BJ (cell line): ENCODE measurements at places on chromosomes 4 and X.

- DNase-seq, result no peak
Observed at GRCh38 chr4:83996254-83996653, 460.3 kb downstream of the GPAT3 start.

- no peak for DNase-seq
Observed at GRCh38 chr4:109614015-109614414, 54.0 kb downstream of the MCUB start.

DNA sequence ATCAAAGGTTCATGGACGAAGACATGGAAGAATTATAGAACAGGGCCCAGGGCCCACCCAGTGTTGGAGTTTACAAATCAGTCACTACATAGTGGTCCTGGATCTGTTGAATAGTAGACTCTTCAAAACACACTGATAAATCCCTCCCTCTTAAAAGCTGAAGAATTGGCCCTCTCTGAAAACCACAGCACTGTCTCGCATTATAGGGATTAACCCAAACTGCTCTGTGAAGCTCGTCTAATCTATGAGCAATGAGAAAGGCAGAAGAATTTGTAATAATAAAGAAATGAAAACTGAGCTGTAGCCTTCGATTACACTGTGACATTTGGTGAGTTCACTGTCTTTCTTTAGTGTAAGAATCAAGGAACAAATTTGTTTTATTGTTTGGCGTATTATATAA is 92.5 kb upstream of the ZFP42 start:
- DNase-seq, result no peak

GRCh38 chr4:102524691-102525090 is 23.5 kb downstream of the NFKB1 start:
- no peak for DNase-seq

DNA sequence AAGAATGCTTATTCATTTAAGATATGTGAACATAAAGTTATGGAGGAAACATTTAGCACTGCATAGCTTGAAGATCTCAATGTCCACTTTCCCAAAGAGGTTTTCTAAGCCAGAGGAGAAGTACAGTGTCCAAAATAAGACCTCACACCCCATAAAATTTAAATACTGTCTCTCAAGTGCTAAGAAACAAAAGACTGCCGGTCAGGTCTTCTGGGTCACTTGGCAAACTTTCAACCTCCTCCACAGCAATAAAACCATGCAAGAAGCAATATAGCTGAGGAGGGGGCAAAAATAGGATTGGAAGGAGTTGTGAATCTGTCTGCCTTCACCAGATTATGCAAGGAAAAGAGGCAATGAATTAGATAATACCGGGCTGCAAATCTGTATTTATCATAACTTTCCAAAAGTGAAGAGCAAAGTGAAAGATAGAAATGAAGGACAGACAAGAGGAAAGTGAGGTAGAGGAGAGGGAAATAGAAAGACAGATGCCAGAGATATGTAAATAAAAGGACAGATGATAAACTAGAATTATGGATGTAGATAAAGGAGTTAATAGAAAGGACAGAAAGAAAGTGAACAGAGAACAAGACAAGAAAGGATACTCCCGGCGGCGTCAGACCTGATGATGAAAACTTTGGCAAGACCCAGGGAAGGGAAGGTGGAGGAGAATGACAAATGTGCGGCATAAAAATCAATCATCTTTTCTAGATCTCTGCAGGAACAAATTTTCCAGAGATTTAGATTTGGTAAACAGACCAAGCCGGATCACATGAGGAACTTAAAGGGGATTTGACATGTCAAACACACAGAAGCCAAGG is 152.7 kb upstream of the FAM241A start:
- no peak for DNase-seq

- DNase-seq, result no peak
Observed at GRCh38 chr4:11589676-11590075, 161.0 kb upstream of the HS3ST1 start.

GRCh38 chrX:79146640-79147390 is 2.3 kb downstream of the GPR174 start:
- DNase-seq, result no peak

GRCh38 chr4:85557016-85557901 is 82.3 kb downstream of the ARHGAP24 start:
- DNase-seq, result no peak

DNA sequence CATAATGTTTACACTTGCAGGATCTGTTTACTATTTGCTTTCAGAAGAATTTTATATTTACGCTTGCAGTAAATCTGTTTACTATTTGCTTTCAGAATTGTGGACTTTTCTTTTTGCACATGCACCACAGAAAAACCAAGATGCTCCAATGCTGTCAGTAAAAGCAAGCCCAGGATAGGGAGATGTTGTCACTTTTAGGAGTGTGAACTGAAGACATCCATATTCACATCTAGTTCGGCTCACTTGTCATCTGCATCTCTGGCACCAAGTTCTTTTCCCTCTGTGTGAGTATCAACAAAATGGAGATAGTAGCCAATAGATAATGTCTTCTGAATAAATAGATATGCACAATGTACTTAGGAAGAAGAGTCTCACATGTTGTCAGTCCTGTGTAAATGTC is 109.3 kb upstream of the MXRA5 start:
- DNase-seq, result no peak

DNA sequence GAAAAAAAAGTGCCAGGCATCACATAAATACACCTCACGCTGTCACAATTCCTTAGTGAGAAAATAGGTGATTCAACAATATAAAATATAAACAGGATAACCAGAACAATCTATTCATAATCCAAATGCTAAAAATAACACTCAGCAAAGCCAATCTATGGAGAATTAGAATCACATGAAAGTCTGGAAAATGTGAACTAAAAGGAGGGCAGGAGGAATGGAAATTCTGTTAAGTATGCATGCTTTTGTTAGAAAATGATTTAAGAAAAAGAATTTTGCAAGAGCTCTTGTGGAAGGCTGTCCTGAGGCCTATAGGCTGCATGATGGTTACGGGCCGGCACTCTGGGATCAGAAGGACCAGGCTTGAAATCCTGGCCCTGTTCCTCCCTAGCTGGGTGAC is 70.6 kb upstream of the PROM1 start:
- no peak for DNase-seq

- no peak for DNase-seq
Observed at GRCh38 chrX:18146009-18146408, 74.7 kb downstream of the BEND2 start.

DNA sequence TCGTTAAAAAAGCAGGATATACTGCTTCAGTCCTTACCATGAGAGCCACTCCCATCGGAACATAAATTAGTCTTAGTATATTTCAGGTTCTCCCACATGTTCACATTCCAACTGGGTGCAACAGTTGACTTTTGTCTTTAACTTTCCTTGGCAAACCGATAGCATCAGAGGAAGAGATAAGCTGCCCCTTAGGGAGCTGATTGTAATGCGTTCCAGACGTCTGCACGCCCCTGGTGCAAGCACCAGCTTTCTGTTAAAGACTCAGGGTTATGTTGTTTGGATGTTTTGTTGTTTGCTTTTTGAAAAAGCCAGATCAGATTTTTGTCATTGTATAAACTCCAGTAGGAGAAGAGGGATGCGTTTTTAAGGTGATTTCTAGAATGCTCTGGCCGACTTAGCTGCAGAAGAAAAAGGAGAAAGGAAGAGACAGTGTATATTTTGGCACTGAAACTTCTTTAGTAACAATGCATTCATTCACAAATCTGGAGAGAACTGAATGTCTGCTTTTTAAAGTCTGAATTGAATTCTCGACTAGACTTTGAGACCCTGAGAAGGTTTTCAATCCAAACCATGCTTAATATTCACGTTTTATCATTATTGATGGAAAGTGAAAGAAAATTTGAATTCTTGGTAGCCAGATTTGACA is 160.9 kb downstream of the CBR4 start:
- DNase-seq, result no peak

DNA sequence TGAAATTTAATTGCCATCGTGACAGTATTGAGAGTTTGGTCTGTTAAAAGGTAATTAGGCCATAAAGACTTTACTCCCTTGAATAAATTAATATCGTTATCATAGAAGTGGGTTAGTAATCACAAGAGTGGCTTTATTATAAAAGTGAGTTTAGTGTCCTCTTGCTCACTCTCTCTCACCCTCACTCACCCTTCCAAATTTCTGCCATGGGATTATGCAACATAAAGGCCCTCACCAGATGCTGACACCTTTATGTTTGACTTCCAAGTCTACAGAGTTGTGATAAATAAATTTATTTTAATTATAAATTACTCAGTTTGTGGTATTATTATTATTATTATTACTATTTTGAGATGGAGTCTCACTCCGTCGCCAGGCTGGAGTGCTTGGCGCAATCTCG is 1070.8 kb downstream of the PCDH18 start:
- DNase-seq, result no peak

DNA sequence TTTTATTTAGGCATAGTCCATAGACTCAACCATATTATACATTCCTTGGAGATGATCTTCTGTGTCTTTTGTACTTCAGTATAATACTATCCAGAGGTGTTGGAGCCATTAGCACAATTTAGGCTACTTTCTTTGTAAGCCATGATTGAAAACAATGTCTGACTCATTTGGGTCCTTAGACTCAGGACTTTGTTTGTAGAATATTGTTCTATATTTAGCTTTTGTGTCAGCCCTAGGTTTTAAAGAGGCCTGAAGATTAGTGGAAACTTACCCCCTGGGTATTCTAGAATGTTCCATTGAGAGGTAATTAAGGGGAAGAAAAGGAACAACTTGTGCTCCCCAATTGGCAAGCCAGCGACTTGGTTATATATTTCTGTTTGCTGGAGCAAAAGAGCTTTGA is 145.2 kb upstream of the SCML1 start:
- DNase-seq, result no peak

DNA sequence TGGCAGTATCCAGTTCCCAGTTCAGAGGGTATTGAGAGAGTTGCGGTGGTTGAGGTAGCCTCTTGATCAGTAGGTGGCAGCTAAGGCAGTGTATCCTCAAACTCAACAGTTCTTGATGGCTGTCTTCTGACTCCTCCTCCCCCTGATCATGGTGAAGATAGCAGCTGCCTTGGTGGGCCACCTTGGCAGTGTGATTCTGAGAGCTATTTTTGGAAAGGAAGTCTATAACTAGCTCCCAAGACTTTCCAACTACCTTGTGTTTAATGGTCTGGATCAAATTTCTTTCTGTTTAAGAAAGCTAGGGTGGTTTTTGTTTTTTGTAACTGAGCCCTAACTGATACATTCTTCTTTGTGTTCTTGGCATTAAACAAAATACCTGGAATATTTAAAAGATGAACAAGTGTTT is 10.5 kb upstream of the TBC1D19 start:
- no peak for DNase-seq

- no peak for DNase-seq
Observed at GRCh38 chrX:152821145-152821765, 9.3 kb downstream of the CETN2 start.

- no peak for DNase-seq
Observed at GRCh38 chrX:17820100-17820499, 41.0 kb downstream of the RAI2 start.

GRCh38 chr4:85883180-85883579 is 408.2 kb downstream of the ARHGAP24 start:
- no peak for DNase-seq

- no peak for DNase-seq
Observed at GRCh38 chr4:14084598-14084997, 457.1 kb upstream of the BOD1L1 start.

DNA sequence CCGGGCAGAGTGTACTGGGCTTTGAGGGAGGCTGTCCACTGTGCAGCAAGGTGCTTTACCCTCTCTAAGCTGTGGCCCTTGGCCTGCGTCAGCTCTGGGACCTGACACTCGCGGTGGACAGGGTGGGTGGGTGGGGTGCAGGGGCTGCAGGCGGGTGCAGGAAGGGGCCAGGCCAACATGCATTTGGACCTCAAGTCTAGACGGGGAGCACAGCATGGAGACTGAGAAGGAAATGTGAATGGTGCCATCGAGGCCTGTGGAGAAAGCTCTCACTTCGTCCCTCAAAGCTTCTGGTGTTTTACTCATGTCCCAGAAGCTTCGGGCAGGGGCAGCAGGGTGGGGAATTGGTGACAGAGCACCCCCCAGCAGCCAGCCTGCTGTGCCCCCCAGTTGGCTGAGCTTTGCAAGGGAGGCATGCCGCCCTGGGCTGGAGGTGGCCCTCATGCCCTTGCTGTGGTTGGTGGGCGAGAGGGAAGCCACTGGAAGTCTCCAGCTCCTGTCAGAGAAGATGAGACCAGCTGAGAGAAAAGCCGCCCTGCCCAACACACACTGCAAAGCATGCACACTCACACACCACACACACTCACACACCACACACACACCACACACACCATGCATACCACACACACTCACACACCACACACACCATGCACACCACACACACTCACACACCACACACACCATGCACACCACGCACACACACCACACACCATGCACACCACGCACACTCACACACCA is 12.3 kb downstream of the PNMA6E start:
- DNase-seq, result no peak

DNA sequence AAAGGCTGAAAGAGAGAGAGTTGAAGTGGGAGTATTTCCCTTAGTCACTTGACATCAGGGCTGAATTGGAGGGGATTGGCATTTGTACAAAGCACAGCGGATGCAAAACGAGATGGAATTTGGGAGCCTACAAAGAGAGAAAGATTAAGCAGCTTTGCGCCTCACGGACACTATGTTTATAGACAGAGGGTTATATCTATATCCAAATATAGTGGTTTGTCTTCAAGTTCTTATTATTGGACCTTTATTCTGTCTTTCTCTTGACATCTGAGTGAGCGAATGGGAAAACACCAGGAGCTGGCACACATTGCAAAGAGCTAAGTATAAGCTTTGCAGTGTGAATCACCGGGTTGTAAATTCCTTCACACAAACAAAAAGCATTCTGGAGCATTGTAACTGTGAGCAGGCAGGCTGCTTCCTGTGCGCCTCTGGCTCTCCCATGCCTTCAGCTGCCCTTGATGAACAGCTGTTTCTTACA is 500.2 kb downstream of the STIM2 start:
- DNase-seq, result peak; percentile 74

DNA sequence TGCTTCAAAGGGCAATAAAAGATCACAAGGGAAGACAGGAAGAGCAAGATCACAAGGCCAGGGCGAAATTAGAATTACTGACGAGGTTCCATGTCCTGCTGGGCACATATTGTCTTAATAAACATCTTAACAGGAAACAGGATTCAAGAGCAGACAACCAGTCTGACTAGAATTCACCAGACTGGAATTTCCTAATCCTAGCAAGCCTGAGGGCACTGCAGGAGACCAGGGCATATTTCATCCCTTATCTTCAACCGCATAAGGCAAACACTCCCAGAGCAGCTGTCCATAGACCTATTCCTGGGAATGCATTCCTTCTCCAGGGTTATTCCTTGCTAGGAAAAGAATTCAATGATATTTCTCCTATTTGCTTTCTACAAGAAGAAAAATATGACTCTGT is 12.4 kb upstream of the TDO2 start:
- no peak for DNase-seq

GRCh38 chr4:94410678-94411206 is 41.0 kb upstream of the PDLIM5 start:
- DNase-seq, result no peak

GRCh38 chr4:123043013-123043412 is 120.6 kb upstream of the NUDT6 start:
- DNase-seq, result no peak
